ENCODE measurements at places on chromosomes 4 and X. TPM values are rescaled to one million over a fixed set of nuclear protein-coding genes. Genes with fewer than 3 reads are reported as not detected.

The RASSF6 gene
- not detected for total RNA-seq

The VEGFD gene
- total RNA-seq = 23.5 TPM

The SLC49A3 gene
- 17.3 TPM for total RNA-seq

GRCh38 chrX:84487365-84488353 lies 14.6 kb downstream of the HDX start:
- DNase-seq = no peak

DNA sequence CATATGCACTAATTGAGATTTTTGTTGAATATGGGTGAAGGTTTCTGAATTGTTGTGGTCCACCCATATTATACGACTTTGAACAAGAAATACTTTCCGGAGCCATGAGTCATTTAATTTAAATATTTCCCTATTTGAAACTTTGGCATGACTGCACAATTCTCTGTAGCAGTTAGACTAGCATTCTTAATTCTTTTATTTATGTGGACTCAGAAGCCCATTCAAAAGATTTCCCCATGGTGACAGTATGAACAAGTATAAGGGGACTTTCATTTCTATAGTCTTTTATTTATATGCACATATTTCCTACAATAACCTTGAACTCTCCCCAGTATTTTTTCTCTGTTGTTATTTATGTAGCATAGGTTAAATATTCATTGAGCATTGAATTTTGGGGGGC lies 72.6 kb downstream of the DTHD1 start:
- DNase-seq = no peak

GRCh38 chr4:71266090-71266794 lies 72.6 kb upstream of the SLC4A4 start:
- DNase-seq = no peak

GRCh38 chr4:10983268-10983667 lies 298.7 kb upstream of the CLNK start:
- no peak for DNase-seq
